Activated T-cell treated with anti-CD3 and anti-CD28 coated beads, Interleukin-2, amount 50 U/mL, for 24 hours (primary cell): ENCODE measurements at places on chromosomes 2 and 18.

GRCh38 chr18:39241534-39241933 is 1675.9 kb upstream of the CELF4 start:
- DNase-seq, result no peak

DNA sequence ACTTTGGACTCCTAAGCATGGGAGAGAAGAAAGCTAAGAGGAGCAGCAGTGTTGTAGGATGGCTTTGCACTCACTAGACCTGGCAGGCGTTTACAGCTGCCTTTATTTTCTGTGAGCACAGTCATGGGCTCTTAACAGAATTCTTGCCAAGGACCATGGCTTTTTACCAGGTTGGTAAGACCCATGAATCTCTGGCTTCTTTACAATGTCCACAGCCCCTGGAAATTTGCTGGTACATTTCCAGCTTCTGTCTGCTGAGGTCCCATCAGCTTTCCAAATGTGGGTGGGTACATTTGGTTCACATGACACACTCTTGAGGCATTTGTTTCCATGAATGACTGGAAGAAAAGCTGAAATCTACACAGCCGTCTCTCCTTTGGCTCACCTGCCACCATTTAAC is 162.7 kb downstream of the PPP1R1C start:
- no peak for DNase-seq

DNA sequence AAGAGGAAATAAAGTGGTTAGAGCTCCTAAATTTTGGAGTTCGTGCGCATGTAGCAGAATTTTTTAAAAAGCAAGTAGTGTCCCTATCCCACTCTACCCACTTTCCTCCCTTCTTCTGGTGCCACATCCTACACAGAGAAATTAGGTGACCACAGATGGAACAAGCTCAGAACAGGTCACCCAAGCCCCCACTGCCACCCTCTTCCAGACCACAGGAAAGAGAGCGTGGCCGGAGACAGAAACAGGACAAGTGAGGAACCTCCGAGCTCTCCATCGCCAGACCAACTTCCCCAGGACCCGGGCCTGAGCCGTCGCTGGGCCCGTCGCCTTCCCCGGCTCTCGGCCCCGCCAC is 433 bp downstream of the NPC1 start:
- DNase-seq, result no peak

DNA sequence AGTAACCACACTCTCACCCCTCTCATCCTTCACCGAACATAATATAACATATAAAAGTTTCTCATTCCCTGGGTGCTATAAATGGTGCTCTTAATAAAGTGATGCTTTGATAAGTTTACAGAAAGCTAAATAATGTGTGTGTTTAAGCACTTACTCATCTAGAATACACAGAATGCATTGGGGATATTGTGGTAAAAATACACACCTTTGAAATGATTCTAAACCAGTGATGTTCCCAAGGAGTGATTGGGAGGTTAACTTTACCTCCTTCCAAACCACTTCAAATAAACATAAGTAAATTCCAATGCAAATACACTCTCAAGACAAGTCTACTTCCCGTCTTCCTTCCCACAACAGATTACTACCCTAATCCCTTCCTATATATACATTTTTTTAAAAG is 85.3 kb upstream of the TWSG1 start:
- DNase-seq, result no peak

DNA sequence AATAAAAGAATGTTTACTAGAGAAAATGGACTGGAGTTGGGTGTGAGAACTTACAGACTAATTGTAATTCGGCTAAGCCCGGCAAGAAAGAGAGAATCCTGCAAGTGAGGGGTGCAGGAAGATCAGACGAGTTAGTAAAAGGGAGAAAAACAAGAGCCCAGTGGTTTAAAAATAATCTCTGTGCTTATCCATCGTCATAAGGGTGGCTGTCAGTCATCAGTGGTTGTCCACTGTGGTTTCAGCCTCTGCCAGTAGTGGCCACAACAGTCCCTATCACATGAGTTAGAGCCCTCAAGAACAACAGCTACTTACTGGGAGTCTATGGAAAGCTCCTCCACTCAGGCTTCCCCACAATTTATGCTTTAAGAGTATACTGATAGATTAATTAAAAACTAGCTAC is 239.8 kb downstream of the SETBP1 start:
- no peak for DNase-seq

- DNase-seq, result no peak
These were observed 19.0 kb upstream of the ESPNL start for GRCh38 chr2:238081150-238081549.

GRCh38 chr2:191539068-191539467 is 138.9 kb upstream of the NABP1 start:
- DNase-seq, result no peak

- DNase-seq, result no peak
These were observed 158.1 kb downstream of the CCBE1 start for GRCh38 chr18:59539108-59539507.

GRCh38 chr2:31476511-31477180 is 62.1 kb upstream of the XDH start:
- no peak for DNase-seq

DNA sequence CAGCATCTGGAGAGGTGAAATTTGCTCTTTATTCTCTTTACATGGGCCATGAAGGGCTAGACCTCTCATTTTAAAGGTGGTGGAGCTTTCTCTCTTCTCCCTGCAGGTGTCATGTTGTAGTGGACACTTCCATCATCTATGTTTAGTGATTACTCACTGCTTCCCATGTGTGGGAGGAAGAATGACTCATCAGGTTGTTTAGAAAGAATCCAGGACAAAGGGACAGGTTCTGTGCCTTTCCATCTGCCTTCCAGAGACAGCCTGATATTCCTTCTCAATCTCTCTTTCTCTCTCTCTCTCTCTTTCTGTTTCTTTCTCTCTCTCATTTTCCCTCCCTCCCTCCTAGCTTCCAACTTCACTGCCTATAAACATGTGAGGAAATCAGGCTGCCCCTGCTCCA is 38.7 kb downstream of the SCG2 start:
- DNase-seq, result no peak

- DNase-seq, result no peak
These were observed 170.5 kb downstream of the SH3RF3 start for GRCh38 chr2:109299536-109299935.

GRCh38 chr2:85312404-85312803 is 15.4 kb downstream of the TGOLN2 start:
- no peak for DNase-seq

DNA sequence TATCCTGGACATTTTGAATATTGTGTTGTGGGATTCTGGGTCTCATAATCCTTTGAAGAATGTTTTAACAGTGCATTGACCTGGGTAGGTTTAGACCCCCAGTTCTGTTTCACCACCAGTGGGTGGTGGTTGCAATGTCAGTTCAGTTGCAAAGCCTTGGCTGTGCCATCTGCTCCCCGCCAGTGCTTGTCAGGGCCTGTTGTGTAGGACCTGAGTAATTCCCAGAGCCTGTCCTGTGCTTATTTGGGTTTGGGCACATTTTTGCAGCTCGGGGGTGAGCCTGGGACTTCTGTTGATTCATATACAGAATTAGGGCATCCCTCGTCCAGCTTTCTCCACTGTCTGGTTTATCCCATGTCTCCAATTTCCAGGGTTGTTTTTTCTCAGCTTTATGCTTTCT is 24.8 kb downstream of the ATP9B start:
- DNase-seq, result no peak

- peak; percentile 73 for DNase-seq
These were observed 8.1 kb downstream of the MBP start for GRCh38 chr18:77124452-77124922.

DNA sequence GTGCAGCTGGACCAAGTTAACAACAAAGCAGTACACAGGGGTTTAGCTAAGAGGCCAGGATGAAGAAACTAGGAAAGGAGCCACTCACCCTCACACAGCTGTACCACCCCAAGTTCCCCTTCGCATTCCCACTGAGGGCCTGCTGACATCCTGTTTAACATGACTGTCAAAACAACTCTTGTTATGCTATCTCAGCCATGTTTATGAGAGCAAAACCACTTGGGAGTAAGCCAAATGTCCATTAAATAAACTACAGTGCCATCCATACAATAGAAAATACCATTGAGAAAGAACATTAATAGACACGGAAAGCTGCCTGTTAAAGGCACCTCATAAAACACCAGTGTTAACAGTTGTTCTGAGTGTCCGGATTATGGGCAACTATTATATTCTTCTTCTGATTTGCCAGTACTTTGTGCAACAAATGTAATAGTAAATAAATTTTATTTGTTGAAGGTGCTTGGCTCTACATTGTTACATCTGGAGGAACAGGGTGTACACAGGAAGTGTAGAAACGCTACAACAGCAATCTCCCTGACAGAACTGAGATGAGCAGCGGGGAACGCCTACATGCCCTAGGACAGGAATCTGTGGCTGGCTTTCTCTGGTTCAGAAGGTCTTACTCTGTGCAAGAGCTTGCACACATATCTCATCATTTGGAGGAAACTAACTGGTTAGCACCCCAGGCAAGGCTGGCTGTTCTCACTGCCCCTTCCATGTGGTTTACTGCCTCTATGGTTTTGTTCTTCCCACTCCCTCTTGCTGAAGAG is 85.6 kb downstream of the EHD3 start:
- peak; percentile 38 for DNase-seq

DNA sequence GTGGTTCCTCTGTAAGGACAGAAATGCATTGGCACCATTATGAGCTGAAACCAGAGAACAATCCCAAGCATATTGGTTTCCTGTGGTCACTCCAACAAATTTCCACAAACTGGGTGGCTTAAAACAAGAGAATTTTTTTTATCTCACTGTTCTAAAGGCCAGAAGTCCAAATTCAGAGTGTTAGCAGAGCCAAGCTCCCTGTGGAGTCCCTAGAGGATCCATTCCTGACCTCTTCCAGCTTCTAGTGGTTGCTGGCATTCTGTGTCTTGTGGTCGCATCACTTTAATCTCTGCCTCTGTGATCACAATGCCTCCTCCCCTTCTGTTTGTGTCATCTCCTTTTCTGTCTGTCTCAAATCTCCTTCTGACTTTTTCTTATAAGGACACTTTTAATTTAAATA is 380.3 kb downstream of the NYAP2 start:
- no peak for DNase-seq

DNA sequence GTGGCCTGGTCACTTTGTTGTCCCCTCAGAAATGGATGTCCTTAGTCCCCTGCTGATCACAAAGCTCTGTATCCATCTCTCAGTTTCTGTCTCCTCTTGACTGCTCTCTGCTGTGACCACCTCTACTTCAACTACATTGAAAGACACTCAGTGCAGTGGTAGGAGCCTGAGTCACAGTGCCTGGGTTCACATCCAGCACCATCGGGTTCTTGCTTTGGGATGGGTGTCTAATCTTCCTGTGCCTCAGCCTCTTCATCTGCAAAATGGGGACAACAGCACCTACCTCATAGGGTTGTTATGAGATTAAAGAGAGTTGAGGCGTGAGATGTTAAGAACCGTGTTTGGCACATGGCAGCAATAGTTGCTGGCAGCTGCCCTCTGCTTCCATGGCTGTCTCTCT is 30.6 kb downstream of the YPEL5 start:
- DNase-seq, result no peak

- DNase-seq, result no peak
These were observed 46.3 kb upstream of the CREB1 start for GRCh38 chr2:207483477-207483876.

DNA sequence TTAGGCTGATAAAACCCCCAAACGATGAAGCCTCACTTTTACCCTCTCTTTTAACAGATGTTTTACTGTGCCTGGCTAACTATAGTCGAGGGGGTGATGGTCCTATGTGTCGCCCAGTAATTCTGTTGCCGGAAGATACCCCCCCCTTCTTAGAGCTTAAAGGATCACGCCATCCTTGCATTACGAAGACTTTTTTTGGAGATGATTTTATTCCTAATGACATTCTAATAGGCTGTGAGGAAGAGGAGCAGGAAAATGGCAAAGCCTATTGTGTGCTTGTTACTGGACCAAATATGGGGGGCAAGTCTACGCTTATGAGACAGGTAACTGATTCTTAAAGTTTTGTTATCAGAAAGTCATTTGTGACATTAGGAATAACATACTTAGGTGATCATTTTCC is 20.4 kb downstream of the MSH6 start:
- DNase-seq, result no peak

DNA sequence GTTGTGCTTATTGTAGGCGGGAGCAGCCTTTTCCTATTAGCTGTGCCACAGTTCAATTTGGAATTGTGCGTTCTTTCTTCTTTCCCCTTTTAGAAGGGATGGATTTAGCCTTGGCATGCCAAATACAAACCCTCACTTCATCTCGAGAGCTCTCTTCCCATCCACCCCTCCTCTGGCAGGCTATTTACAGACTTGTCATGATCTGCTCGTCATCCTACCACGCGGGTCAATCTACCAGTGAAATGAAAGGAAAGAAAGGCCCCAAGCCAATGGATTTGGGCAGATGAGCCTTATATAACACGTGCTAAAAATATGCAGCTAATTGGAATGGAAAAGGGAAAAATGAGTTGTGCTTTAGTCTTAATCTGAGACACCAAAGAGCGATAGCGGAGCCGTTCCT is 277.5 kb downstream of the PRKCE start:
- DNase-seq, result no peak

GRCh38 chr2:31654241-31654640 is 73.5 kb upstream of the SRD5A2 start:
- DNase-seq, result no peak

DNA sequence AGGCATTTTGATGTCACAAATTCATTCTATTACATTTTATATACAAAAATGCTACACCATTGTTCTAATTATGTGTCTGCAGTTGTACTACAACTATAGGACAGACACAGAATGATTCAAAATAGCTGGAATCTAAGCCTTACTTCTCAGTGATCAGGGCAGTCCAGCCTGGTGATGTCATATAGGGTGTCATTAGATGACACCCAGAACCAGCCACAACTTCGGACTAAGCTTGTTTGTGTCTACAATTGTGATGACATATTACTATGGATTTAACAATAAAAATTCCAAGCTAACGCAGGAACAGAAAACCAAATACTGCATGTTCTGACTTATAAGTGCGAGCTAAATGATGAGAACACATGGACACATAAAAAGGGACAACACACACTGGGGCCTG is 31.0 kb downstream of the M1AP start:
- no peak for DNase-seq

DNA sequence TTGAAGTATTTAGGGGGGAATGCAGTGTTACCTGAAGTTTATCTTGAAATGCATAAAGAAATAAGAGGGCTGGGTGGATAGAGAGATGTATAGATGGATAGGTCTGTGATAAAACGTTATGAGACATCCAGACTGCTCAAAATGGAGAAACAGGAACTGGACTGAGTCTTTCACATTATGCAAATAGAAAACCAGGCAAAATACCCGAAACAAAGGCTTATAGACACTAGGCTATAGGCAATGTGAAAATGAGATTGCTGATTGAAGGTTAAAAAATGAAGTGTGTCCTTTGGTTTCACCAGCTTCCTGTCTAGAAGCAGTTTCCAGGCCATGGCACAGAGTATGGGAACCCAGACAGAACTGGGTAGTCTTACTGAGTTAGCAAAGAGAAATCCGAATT is 24.9 kb upstream of the SLC3A1 start:
- no peak for DNase-seq
